ENCODE measurements at places on chromosomes 5 and 9.

DNA sequence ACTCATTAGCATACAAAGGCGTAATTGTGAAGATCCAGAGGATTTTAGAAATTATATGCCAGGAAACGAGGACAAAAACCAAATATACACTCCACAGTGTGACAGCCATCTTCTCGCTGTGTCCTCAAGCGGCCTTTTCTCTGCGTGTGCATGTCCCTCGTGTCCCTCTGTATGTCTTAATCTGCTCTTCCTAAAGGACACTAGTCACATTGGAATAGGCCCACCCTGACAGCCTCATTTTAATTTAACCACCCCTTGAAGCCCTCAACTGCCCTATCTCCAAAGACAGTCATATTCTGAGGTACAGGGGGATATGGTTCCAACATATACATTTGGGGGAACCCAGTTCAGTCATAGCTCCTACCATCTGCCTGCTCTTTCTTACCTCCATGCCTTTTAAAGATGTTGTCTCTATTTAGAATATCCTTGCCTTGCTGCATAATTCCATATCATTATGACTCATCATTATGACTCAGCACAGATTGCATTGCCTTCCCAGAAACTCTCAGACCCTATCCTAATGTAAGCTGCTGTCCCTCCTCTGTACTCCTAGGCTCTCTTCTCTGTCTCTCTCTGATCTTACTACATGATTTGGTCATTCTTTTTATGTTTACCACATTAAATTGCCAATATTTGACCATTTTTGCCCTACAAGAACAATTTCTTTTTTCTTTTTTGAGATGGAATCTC is 210.9 kb downstream of the AOPEP start:
- DNase-seq: no peak

GRCh38 chr5:82413302-82414040 is 135.3 kb upstream of the RPS23 start:
- DNase-seq: no peak

DNA sequence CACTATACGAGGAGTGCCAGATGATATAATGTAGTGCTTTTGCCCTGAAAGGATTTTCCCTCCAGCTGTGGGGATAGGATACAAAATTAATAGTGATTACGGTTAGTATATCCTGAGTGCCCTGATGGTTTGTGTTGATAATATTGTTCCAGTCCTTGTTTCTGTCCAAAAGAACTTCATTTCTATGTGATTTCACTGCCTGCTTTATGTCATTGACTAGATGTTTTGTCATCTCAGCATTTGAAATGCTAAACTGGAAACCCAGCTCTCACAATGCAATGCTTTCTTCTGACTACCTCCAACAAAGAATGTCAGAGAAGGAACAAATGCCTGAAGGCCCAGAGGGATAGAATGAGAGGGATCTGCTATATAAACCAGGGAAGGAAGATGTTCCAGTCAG is 177.8 kb downstream of the NIPBL start:
- DNase-seq: no peak

DNA sequence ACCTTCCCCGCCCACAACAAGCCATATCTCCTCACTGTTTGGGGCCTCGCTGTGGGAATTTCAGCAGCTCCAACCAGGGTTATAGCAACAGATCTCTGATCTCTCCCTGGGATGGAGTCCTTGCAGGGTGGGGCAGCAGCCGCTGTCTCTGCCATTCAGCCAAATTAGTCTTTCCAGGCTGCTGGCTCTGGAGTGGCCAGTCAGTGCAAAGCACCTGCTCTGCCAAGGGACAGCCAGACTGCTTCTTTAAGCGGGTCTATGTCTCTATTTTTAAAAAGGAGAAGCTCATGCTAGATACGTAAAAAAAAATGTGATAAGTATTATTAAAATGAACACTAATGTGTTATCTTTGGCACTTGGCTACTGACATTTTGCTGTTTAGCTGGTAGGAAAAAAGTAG is 380.2 kb downstream of the CDH10 start:
- DNase-seq: no peak

DNA sequence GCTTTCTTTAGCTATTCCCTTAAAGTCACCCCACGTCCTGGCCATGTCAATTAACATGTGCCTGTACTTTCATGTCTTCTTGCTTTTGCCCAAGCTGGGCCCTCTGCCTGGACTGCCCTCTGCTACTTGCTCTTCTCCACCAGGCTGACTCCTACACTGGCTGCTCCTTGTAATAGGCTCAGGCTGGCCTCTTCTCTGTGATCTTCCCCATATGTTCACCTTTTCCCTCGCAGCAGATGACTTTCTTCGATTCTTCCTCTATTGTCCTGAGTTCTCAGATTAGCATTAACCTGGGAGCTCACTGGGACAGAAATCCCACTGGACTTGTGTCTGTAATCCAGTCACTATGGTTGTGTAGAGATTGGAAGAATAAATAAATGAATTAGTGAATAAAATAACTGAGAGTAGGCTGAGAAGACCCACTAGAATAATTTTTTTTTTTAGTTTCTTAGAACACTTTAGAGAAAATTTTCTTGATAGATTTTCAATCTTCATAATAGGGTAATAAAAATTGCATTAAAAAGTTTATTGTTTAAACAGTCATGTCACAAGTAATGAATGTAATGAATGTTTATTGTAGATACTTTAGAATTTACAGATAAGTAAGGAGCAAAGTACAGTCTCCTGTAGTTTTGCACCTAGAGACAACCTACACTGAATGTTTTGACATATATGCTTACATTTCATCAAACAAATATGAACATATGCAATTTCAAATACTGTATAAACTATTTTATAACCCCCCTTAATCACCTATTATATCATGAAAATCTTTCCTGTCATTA is 47.4 kb upstream of the TNFSF15 start:
- DNase-seq: no peak

DNA sequence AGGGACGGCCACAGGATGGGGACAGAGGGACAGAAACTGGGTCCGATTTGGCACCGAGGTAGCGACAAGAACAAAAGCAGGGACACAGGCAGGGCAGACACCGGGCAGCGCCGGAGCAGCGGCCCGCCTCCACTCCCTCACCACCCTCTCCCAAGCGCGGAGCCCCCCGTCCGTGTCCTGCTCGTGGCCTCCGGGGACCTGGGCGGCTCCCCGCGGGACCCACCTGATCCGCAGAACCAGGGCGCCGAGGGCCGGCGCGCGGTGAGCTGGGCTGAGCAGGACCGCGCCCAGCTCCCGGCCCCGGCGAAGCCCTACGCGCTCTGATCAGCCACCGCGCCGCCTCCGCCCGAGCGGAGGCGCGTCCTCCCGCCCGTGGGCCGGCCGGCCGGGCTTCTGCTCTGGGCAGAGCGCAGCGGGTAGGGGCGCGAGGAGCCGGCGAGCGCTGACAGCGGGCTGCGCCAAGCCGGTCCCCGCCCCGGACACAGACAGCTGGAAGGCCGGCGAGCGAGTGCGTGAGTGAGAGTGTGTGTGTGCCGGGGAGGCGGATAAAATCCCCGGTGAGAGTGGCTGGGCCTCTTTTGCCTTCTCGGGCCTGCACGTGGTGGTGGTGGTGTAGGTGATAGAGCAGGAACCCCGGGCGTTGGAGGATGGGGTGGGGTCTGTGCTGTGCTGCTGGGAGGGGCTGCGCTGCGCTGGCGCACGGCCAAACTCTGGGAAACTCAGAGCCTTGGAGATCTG is at the start of gene GGTA1:
GGTA1 (minus strand) TSS at position 418 of the 738 bp plus-strand sequence. CDS start 31,922 bp downstream, outside the sequence.
- DNase-seq: no peak

GRCh38 chr9:114143234-114143633 is 12.1 kb upstream of the COL27A1 start:
- DNase-seq: no peak

GRCh38 chr9:23731353-23731752 is 94.7 kb downstream of the ELAVL2 start:
- DNase-seq: no peak

DNA sequence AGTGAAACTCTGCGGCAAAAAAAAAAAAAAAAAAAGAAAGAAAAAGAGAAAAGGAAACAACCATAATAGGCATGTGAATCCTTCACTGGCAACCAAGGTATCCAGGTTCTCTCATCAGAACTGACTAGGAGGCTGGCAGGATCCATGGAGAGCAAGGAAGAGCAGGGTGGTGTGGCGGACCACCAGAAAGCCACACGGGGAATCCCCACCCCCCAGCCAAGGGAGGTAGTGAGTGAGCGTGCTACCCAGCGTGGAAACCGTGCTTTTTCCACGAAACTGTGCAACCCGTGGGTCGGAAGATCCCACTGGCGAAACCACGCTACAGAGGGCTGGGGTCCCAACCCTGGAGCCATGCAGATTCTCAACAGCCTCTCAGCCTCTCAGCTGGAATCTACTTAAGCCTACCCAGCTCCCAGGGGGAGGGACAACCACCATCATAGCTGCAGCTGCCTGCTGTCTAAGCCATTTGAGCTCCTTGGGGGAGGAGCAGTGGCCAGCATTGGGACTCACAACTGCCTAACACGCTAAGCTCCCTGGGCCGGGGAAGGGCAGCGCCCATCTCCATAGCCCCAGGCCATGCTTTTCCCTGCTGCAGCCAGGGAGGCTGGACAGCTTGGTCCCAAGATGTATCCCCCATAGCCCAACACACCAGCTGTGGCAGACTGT is 91.6 kb downstream of the PRELID2 start:
- no peak for DNase-seq

- DNase-seq: no peak
These were observed 134.5 kb downstream of the FRMD3 start for GRCh38 chr9:83403527-83404238.

- no peak for DNase-seq
These were observed 60.9 kb downstream of the ESM1 start for GRCh38 chr5:54924487-54924886.

- no peak for DNase-seq
These were observed 16.5 kb downstream of the RXRA start for GRCh38 chr9:134342746-134343115.

DNA sequence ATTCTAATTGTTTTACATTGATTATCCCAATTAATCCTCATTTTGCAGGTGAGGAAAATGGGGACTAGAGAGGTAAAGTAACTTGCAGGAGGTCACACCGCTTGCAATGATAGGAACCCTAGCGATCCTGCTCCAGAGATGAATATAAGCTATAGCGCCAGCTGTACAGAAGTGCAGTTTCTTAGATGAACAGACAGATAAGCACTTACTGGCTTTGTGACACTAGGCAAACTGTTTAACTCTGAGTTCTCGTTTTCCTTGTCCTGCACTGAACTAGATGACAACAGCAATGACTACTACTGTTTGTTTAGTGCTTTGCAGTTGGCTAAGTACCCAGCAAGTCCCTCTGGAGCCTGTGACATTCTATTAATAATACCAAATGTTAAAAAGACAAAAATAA is 11.1 kb downstream of the LHX6 start:
- DNase-seq: no peak

- DNase-seq: no peak
These were observed 113.2 kb downstream of the PALM2AKAP2 start for GRCh38 chr9:109893241-109893640.

GRCh38 chr9:106862110-106862820 is 701 bp upstream of the ZNF462 start:
- no peak for DNase-seq

GRCh38 chr5:93572101-93572607 is 8.9 kb downstream of the NR2F1-AS1 start:
- DNase-seq: no peak

GRCh38 chr9:86093788-86094555 is 5.4 kb downstream of the GOLM1 start:
- DNase-seq: no peak

DNA sequence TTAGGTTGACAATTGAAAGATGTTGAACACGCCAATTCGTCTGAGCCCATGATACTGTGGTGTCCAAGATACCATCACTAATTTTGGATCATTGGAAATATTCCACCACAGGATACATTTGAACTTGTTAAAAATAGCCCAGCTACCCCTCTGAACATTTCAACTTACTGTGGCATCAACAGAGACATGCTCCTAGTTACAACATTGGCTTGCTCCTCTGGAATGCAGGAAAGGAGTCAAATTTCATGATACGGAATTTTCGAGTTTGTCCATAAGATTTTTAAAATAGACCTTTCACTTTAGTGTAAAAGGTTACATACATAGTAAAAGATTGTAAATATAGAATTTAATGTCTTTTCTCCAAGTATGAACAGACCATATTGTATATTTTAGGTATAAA is 12.8 kb downstream of the SEMA5A start:
- no peak for DNase-seq

- no peak for DNase-seq
These were observed 14.2 kb upstream of the MED10 start for GRCh38 chr5:6392561-6392960.

- no peak for DNase-seq
These were observed 183.9 kb upstream of the POU5F2 start for GRCh38 chr5:93925321-93925720.

GRCh38 chr5:37375091-37375490 is 4.0 kb upstream of the WDR70 start:
- DNase-seq: no peak

DNA sequence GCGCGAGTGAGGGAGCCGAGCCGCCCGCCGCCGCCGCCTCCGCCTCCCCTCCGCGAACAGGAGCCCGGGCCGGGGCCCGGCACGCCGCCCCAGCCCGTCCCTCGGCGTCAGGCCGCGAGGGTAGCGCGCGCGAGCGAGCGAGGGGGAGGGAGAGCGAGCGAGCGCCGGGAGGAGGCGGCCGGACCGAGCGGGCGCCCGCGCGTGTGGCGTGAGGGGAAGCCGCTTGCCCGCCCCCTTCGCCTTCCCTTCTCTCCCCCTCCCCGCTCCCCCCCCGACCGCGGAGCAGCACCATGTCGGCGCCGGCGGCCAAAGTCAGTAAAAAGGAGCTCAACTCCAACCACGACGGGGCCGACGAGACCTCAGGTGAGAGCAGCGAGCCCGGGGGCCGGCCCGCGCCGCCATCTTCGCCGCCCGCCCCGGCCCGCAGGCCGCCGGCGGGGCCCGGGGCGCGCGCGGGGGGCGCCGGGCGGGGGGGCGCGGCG is 312 bp downstream of the SET start:
- peak; percentile 47 for DNase-seq

GRCh38 chr5:71719063-71719964 is at the start of gene CARTPT:
Gene CARTPT (plus strand): TSS chr5:71719275. CDS start chr5:71719294, 19 bp downstream.
- DNase-seq: no peak

DNA sequence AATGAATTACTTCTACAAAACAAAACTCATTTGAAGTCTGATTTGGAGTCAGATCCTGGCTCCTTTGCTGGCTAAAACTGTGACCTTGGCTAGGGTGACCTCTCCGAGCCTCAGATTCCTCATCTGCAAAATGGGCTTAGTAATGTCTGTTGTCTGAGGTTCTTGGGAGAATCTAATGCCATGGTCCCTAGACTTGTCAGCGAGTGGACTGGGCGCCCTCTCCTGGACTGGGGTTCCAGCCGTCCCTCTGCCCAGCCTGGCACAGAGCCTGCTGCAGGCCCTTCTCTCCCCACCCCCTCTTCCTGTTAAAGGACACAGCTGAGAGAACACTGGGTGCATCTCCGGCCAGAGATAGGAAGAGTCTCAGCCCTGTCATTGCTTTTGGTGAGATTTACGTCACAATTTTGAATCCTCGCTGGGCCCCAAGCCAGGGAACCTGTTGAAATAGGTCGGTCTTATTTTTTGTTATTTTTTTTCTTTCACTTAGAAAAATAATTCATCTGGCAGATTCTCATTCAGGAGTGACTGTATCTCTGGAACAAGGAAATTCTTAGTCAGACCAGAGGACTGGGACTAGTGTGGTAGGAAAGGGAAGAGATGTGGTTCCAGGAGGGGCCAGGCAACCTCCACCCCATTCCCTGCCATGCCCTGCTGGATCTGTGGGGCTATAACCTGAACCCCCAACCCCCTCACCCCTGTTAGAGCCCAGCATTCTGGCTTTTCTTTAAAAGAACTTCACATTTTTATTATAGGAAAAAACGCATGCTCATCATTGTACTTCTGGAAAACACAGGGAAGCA is 48.2 kb upstream of the RPL26L1 start:
- no peak for DNase-seq

- no peak for DNase-seq
These were observed 1.4 kb downstream of the SNX18 start for GRCh38 chr5:54518818-54519508.
